ENCODE measurements at places on chromosomes 1 and 21.

- DNase-seq = no peak
These were observed 65.2 kb downstream of the OBSCN start for GRCh38 chr1:228272831-228273571.

DNA sequence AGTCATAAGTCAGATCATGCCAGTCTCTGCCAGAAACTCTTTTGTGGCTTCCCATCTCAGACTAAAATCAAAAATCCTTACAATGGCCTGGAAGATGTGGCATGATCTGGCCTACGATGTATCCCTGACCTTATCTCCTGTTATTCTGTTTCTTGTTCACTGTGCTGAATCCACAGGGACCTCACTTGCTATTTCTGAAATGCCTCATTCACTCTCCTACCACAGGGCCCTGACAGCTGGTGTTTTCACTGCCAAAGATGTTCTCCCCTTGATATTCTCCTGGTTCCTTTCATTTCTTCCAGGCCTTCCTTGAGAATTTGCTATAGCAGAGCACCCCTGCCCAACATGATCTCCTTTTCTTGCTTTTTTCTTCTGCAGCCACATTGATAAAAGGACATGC, 1.7 kb downstream of the DNALI1 start:
- no peak for DNase-seq

DNA sequence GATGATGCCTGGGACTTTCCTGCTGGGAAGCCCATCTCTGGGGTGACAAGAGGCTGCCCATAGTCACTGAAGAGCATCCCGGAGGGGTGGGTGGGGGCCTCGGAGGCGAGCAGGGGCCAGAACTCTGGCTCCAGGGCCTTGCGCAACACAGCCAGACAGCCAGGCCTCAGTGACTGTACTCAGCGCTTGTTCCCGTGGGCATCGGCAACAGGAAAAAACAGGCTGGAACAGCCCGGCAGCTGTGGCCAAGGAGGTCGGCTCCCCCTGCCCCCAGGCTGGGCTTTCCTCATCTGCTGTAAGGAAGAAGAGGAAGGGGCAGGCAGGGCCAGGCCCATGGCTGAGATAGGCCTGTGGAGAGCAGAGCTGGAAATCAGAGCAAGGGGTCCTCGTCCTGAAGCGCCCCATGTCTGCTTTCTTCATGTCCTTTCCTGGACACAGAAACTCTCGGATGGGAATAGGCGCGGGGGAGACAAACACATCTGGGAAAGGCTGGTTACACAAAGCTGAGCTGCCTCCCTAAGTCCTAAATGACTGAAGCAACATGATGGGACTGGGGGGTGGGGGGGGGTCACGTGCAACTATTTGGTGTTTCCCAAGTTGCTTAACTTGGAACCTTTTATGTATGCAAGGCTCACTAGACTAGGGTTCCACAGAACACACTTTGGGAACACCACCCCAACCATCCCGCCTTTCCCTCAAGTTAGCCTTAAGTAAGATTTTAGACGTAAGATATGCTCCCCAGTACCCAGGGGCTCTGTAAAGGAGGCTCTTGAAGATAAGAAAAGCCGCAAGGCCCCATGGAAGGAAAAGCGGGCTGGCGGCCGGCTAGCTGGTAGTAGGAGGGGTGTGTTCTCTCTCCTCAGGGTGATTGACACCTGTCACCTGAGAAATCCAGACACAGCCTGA, 30.7 kb downstream of the HSPG2 start:
- no peak for DNase-seq

DNA sequence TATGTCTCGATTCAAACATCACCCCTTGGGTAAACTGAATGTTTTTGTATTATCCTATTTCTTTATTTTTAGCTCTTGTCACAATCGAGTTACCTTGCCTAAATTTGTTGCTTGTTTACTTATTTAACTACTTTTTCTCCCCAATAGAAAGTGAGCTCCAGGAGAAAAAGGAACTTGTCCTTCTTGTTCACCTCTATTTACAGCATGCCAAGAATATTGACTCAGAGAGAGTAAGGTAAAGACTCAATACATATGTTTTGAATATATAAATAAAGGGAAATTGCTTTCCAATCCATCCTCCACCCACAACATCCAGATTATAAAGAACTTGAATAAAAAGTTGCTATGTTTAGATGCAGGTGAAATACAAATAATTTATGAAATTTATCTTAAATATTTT, 107.3 kb upstream of the PDC start:
- no peak for DNase-seq

- DNase-seq = no peak
These were observed 39.0 kb downstream of the PRMT2 start for GRCh38 chr21:46674430-46675007.

DNA sequence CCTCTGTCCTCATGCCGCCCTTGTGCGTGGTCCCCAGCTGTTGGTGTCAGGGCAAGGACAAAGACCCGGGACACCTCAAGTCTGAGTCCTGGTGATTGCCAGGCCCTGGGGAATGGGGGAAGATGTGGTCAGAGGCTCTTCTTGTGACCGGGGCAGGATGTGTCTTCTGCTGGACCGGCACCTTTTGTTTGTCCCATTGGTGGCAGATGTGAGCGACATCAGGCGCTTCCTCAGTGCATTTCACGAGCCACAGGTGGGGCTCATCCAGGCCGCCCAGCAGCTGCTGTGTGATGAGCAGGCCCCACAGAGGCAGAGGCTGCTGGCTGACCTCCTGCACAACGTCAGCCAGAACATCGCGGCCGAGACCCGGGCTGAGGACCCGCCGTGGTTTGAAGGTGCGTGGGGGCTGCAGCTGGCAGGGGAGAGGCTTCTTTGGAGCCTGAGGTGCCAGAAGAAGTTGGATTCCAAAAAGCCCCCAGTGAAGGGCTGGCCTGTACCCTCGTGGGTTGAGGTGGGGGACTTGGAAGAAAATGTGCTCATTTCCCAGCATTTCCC, 8.4 kb downstream of the DFFB start:
- no peak for DNase-seq

GRCh38 chr1:96365076-96365475, 356.5 kb upstream of the PTBP2 start:
- DNase-seq = no peak

DNA sequence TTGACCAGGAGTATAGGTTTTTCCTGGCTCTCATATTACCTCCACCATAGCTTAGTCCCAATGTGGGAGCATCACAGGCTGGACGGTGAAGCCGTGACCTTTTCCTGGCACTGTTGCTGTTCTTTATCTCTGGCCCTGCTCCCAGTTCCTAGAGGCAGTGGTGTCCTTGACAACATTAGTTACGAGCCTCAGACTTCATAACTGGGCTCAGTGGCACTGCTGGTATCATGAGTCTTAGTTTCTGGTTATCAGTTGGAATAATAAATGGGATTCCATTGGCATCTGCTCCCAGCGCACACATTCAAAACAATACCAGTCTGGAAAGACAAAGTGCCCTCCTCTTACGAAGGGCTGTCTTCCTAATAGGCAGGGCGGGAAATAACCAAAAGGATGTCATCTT, 8.0 kb downstream of the RNPEP start:
- no peak for DNase-seq

DNA sequence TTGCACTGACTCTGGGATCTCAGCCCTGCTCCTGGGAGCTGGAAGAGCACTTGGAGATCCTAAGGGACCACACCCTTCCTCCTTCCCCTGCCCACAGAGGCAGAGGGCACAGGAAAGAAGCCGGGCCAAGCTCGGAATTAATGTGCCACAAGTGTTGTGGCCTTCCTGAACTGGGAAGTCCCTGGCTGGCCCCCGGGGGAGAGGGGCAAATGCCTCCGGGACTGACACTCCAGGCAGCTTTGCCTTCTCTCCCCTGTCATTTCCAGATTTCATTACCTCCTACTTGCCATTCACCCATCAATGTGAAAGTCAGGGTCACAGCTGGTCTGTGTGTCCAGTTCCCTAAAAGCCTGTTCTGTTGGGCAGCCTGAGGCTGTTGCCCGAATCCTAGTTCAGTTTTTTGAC, 21.7 kb downstream of the SESN2 start:
- no peak for DNase-seq

DNA sequence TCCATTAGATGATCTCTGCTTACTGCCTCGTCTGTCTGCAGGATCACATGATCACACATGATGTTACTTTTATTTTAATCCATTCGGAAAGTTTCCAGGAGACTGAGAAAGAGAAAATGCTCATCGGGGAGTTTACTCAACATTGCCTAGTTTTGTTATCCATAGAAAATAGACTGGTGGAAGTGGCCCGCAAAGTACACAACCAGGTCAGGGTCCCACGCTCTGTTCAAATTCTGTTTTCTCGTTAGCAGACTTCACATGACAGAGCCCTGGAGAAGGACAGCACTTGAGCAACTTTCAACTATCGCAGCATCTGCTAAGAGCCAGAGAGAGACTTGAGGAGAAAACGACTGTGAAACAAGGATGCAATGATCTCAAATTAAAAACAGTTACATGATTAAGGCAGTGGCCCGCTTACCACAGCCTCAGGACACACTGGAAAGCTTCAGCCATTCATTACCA, 44.2 kb downstream of the ADAMTS1 start:
- no peak for DNase-seq

GRCh38 chr1:168752171-168752832, 23.3 kb upstream of the DPT start:
- no peak for DNase-seq

DNA sequence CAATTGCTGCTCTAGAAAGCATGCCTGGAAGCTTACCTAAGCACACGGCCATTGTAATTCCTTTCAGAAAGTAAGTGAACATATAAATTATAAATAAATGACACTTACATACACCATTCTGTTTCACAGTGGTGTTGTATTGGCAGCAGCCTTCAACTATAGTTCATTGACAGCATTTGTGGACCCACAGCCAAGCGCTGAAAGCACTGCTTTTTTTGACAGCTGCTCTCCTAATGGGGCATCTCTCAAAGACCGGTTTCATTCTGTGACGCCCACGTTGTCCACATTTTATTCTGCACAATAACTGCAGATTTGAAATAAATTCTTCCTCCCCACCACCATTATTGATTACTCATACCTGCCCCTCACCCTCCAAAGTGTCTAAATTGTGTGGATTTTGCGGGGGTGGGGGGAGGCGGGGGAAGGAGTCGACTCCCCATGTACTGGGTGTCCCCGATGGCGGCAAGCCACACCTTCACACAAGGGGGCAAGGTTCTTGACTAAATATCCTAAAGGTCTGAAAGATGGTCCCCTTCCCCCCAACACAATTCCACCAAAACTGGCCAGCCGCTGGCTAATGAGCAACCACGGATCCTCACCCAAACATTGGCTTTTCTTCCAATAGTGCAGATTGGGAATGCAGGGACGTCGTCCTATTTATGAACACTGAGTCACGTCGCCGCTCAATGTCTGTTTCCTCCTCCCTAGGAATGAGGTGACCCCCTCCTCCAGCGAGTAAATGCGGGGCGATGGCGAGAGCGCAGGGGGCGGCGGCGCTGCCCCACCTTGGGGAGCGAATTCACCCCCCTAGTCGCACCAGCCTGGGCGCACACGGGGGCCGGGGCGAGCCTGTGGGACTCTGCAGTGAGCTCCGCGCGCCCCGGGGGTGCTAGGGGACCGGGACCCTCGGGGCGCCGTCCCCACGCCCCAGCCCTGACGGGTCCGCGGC, 960 bp downstream of the RCAN1 start:
- DNase-seq = peak; percentile 25

GRCh38 chr1:112717263-112717873, 2.2 kb upstream of the PPM1J start:
- DNase-seq = no peak

DNA sequence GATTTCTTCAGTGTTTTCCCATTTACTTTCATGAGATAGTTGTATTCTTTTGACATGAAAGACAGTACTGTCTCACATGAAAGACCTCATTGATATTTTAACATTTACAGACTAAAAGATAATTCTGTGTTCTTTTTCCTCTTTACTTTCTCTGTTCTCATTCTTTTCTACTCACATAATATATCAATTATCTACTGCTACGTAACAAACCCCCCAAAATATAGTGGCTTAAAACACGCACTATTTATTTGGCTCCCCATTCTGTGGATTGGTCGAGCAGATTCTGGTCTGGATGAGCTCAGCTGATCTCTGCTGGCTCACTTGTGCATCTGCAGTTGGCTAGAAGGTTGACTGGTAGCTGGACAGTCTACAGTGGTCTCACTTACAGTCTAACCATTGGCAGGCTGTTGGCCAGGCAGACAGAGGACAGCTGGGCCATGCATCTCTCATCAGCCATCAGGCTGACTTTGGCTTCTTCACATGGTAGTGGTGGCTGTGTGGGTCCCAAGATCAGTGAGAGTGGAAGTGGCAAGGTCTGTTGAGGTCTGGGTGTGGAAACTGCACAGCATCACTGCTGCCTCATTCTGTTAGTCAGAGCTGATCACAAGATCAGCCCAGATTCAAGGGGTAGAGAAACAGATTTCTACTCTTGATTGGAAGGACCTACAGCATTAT, 63.2 kb downstream of the MPZL1 start:
- no peak for DNase-seq

GRCh38 chr1:98749152-98749756, 87.7 kb downstream of the SNX7 start:
- no peak for DNase-seq

- DNase-seq = no peak
These were observed 7.9 kb upstream of the DISC1 start for GRCh38 chr1:231618609-231619256.

GRCh38 chr1:185551008-185551407, 183.2 kb upstream of the HMCN1 start:
- no peak for DNase-seq

- no peak for DNase-seq
These were observed 149.5 kb upstream of the B3GALT2 start for GRCh38 chr1:193335806-193336428.

GRCh38 chr1:227758366-227758765, 23.1 kb downstream of the SNAP47 start:
- no peak for DNase-seq

DNA sequence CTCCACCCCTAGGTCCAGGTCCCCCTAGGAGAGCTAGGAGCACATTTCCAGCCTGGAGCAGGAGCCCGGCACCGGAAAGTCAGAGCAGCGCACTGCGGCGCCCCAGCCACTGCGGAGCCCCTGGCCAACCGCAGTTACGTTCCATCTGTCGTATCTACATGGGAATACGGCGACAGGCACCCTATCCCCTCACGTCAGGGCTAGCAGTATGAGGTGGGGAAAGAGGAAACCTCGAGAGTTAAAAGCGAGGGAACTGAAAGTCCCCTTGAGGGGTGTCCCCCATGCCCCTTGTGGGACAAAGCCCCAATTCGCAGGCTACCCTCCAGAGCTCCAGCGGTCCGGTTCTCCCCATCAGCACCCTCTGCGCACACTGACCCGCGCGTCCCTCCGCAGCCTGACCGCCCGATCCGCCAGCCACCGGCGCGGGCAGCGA, 995 bp downstream of the COLGALT2 start:
- DNase-seq = no peak

DNA sequence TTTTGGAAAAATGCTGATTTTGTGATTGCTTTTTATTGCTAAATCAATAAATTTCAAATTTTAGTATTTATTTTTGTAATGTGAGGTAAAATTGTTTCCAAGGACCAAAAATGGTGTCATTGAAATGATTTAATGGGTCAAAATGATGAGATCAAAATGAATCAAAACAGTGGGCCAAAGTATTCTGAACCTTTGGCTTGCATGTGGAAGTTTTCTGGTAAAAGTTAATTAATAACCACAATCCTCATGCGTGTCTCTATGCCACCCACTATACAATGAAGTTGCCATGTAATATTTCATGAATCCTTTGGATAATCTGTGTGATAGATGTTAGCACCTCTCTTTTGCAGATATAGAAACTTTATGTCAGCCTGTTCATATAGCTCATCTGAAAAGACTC, 83.8 kb downstream of the PAPPA2 start:
- no peak for DNase-seq

Data from mucosa of descending colon (tissue), 3 donors.